ENCODE measurements at places on chromosomes 3 and 15. TPM values are rescaled to one million over a fixed set of nuclear protein-coding genes. Genes with fewer than 3 reads are reported as not detected.

GRCh38 chr15:64251658-64252057 lies 88.8 kb upstream of the PPIB start:
- H3K4me1 ChIP-seq, result no peaks in the 10 kb centered on the region
- no peaks in the 10 kb centered on the region for H3K36me3 ChIP-seq
- no peak for DNase-seq
- H3K27ac ChIP-seq, result no peak overlapping the region
- H3K4me3 ChIP-seq, result no peak overlapping the region

Gene CTXN2
- not detected for total RNA-seq

DNA sequence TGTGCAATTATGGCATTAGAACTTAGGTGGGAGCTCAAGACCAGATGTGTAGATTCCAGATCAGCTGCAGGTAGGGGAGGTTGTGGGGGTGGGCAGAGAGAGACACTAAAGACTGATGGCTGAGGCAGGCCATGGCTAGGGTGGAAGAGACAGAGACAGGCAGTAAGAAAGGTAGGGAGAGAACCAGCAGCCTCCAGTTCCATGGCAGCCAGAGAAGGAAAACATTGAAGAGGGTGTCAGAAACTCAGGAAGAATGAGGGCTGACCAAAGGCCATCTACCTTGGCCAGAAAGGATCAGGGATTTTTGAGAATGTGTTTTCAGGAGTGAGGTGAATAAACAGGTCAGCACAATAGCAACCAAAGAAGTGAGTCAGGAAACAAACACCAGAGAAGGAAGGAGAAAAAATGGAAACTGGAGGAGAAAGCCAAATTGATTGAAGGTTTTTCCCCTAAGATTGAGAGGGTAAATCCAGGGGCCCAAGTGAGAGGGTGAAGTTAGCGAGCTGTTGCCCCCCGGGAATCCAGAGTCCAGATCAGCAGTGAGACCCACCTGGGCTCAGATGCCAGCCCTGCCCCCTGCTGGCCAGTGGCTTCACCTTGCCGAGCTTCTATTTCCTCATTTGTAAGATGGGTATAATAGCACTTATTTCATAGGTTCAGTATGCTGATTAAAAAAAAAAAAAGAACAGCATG lies 41.0 kb downstream of the ABHD2 start:
- peaks cover 85% of the 10 kb centered on the region for H3K4me1 ChIP-seq
- H3K36me3 ChIP-seq, result peaks cover 24% of the 10 kb centered on the region
- peak overlapping the region; percentile 56 for H3K27ac ChIP-seq

DNA sequence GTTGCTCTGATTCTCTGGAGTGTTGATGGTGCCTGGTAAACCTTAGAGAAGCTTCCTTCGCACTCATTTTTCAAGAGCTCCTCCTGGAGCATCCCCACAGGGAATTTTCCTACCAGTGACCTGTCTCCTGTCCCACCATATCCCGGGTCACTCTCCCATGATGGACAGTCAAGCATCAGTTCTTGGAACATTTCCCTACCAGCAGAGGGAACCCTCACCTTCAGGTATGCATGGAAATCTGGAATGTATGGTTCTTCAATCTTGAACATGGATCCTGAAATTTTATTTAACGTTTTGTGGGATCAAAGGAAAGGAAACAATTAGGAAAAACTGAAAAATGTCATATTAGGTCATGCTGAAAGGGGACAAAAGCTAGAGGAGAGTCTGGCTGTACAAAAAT lies 153.8 kb downstream of the SPATA16 start:
- H3K27me3 ChIP-seq, result no peaks in the 10 kb centered on the region
- H3K27ac ChIP-seq, result no peak overlapping the region
- no peaks in the 10 kb centered on the region for H3K36me3 ChIP-seq
- H3K4me3 ChIP-seq, result no peak overlapping the region

DNA sequence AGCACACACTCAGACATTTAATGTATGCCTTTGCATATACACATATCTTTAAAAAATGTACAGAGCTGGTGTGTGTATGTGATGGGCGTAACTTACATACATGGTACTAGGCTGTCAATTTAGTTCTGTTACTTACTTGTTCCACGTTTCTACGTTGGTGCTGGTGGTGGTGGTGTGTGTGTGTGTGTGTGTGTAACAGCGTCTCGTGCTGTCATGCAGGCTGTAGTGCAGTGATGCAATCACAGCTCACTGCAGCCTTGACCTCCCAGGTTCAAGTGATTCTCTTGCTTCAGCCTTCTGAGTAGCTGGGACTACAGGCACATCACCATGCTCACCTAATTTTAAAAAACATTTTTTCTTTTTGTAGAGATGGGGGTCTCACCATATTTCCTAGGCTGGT lies 64.2 kb downstream of the ISG20 start:
- H3K4me3 ChIP-seq, result no peak overlapping the region
- H3K27me3 ChIP-seq, result no peaks in the 10 kb centered on the region
- no peaks in the 10 kb centered on the region for H3K36me3 ChIP-seq
- DNase-seq, result no peak
- H3K4me1 ChIP-seq, result no peaks in the 10 kb centered on the region
- H3K27ac ChIP-seq, result no peak overlapping the region

Gene SOX14
- total RNA-seq, result not detected

DNA sequence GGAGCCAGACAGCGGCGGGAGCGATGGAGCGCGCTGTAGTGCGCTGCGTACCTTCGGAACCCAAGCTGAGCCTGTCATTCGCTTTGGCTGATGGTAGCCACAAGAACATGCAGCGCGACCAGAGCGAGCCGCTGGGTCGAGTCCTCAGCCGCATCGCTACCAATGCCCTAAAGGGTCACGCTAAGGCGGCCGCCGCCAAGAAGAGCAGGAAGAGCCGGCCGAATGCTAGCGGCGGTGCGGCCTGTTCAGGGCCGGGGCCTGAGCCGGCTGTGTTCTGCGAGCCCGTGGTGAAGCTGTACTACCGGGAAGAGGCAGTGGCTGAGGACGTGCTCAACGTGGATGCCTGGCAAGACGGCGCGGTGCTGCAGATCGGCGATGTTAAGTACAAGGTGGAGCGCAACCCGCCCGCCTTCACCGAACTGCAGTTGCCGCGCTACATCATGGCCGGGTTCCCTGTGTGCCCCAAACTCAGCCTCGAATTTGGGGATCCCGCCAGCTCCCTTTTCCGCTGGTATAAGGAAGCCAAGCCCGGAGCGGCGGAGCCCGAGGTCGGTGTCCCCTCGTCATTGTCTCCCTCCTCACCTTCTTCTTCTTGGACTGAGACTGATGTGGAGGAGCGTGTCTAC lies 498 bp downstream of the PDE12 start:
- H3K4me1 ChIP-seq, result peaks cover 2% of the 10 kb centered on the region
- peak overlapping the region; percentile 75 for H3K4me3 ChIP-seq
- no peaks in the 10 kb centered on the region for H3K27me3 ChIP-seq
- peak overlapping the region; percentile 91 for H3K27ac ChIP-seq
- DNase-seq, result no peak

DNA sequence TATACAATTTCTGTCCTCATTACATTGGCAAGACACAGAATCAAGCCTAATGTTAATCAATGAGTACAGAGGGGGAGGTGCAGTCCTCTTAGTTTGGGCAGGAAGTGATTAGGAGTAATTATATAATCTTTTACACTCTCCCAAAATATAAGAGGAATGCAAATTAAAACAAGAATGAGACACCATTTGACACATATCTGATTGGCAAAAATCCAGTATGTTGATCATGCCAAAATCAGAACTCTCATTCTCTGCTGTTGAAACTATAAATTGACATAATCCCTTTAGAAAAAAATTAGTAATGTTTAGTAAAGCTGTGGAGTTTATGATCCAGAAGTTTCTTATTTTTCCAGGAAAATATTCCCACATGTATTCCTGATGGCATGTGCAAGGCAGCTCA lies 373.4 kb downstream of the EPHA6 start:
- no peak for DNase-seq
- no peaks in the 10 kb centered on the region for H3K36me3 ChIP-seq
- H3K27ac ChIP-seq, result no peak overlapping the region
- H3K4me1 ChIP-seq, result no peaks in the 10 kb centered on the region

Gene CDV3
- 122 TPM for total RNA-seq

DNA sequence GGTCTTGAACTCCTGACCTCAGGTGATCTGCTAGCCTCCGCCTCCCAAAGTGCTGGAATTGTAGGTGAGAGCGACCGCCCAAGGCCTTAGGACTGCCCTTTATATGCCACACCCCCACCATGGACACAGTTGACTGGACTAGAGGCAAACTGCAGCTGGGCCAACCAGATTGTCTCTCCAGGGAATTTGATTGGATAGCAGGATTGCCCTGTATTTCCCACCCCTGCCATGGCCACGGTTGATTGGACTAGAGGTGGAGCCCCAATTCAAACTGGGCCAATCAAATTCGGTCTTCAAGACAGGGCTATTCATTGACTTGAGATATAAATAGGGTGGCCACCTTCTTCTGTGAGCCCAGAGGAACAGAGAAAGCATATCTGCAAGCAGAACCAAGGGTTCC lies 6.9 kb upstream of the CLPX start:
- H3K27me3 ChIP-seq, result no peaks in the 10 kb centered on the region
- H3K27ac ChIP-seq, result no peak overlapping the region
- no peak overlapping the region for H3K4me3 ChIP-seq
- DNase-seq, result no peak
- no peaks in the 10 kb centered on the region for H3K4me1 ChIP-seq

- H3K36me3 ChIP-seq, result peaks cover 21% of the 10 kb centered on the region
- H3K27ac ChIP-seq, result peak overlapping the region; percentile 87
- H3K4me3 ChIP-seq, result no peak overlapping the region
- peak; percentile 66 for DNase-seq
- no peaks in the 10 kb centered on the region for H3K27me3 ChIP-seq
These were observed 93.1 kb upstream of the RPL32 start for GRCh38 chr3:12934431-12934830.

DNA sequence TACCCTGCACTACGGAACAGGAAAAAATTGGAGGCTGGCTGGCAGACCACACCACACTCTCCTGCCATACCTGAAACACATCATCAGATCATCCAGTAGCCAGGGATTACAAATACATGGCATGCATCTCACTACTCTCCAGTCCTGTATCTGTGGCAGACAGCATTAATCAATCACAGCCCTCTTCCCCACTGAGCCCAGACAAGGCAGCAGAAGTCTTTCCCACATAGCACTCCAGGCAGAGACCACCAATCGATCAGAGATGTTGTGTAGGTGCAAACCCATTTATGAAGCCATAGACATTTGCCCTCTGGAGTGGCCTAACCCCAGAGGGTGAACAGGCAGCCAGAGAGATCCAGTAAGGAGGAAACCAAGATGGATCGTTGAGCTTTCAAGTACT lies 410.9 kb upstream of the PROK2 start:
- H3K36me3 ChIP-seq, result no peaks in the 10 kb centered on the region
- no peak overlapping the region for H3K4me3 ChIP-seq
- DNase-seq, result no peak
- H3K27ac ChIP-seq, result no peak overlapping the region
- no peaks in the 10 kb centered on the region for H3K27me3 ChIP-seq
- H3K4me1 ChIP-seq, result no peaks in the 10 kb centered on the region

- DNase-seq, result no peak
- H3K4me3 ChIP-seq, result no peak overlapping the region
- no peak overlapping the region for H3K27ac ChIP-seq
- H3K36me3 ChIP-seq, result no peaks in the 10 kb centered on the region
- no peaks in the 10 kb centered on the region for H3K27me3 ChIP-seq
These were observed 38.4 kb upstream of the BFSP2 start for GRCh38 chr3:133361435-133361834.

DNA sequence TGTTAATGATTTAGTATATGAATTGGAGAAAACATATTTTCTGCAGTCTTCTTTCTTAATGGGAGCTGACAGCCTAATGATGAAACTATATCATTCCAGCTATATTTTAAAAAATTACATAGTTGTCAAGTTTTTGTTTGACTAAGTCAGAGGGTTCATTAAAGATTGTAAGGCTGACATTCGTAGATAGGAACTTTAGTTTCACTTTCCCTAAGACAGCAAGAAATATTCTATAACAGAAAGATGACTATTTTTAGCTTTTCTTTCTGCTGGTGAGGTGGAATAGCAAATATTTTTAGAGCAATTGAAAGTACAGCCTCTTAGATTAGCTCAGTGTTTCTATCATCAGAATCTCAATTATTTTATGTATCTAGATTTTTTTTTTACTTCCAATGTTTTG lies 60.2 kb downstream of the PIAS1 start:
- H3K4me1 ChIP-seq, result no peaks in the 10 kb centered on the region
- no peaks in the 10 kb centered on the region for H3K27me3 ChIP-seq
- DNase-seq, result no peak
- H3K4me3 ChIP-seq, result peak overlapping the region; percentile 34

DNA sequence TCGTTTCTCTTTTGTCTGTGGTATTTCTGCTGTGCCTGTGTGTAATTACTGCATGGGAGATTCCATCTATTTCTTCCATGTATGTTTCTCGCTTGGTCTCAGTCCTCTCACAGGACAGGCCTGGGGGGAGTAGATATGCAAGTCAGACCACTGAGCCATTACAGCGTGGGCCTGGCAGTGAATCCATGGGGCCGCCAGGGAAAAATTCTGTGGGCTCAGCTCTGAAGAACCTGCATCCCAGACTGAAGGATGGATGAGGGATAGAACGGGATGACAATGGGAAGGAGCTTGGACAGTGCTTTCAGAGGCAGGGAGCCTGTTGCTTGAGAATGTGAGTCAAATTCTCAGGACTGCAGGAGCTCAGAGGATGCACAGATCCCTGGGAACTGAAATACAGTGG lies 24.8 kb downstream of the GRAMD2A start:
- no peak for DNase-seq
- no peak overlapping the region for H3K27ac ChIP-seq
- H3K27me3 ChIP-seq, result no peaks in the 10 kb centered on the region
- no peaks in the 10 kb centered on the region for H3K36me3 ChIP-seq
- H3K4me3 ChIP-seq, result no peak overlapping the region

- no peaks in the 10 kb centered on the region for H3K27me3 ChIP-seq
- no peak for DNase-seq
- no peaks in the 10 kb centered on the region for H3K4me1 ChIP-seq
- no peaks in the 10 kb centered on the region for H3K36me3 ChIP-seq
- no peak overlapping the region for H3K27ac ChIP-seq
These were observed 9.3 kb upstream of the RFTN1 start for GRCh38 chr3:16522834-16523233.
